ENCODE measurements at places on chromosomes 16 and 17.

- DNase-seq = no peak
Measured at GRCh38 chr17:51427323-51427811, 167.0 kb downstream of the UTP18 start.

DNA sequence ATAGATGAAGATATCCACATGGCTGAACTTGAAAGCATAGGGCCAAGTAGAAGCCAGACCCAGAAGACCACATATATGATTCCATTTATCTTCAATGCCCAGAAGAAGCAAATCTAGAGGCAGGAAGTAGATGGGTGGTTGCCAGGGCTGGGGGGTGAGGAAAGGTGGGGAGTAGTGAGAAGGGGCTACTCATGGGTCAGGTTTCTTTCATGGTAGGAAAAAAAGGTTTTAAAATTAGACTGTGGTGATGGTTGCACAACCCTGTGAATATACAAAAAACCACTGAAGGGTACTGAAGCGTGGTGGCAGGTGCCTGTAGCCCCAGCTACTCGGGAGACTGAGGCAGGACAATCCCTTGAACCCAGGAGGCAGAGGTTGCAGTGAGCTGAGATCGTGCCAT is 5.4 kb downstream of the CD2BP2 start:
- no peak for DNase-seq

- DNase-seq = peak; percentile 72
Measured at GRCh38 chr17:14205992-14206461, 30.6 kb downstream of the CDRT15 start.

DNA sequence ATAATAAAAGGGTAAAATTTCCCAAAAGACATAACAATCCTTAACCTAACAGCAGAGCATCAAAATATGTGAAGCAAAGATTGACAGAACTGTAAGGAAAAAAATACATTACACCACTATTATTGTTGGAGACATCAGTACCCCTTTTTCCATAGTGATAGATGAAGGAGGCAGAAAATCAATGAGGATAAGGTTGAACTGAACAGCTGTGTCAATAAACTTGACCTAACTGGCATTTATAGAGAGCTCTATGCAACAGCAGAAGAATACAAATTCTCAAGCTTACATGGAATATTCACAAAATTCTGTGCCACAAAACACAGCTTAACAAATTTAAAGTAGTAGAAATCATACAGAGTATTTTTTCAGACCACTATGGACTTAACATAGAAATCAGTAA is 195.0 kb upstream of the ELAC2 start:
- DNase-seq = no peak

- peak; percentile 1 for DNase-seq
Measured at GRCh38 chr16:53220585-53220984, 165.8 kb downstream of the CHD9 start.

GRCh38 chr16:80656711-80657150 is 115.9 kb downstream of the DYNLRB2 start:
- DNase-seq = peak; percentile 19

DNA sequence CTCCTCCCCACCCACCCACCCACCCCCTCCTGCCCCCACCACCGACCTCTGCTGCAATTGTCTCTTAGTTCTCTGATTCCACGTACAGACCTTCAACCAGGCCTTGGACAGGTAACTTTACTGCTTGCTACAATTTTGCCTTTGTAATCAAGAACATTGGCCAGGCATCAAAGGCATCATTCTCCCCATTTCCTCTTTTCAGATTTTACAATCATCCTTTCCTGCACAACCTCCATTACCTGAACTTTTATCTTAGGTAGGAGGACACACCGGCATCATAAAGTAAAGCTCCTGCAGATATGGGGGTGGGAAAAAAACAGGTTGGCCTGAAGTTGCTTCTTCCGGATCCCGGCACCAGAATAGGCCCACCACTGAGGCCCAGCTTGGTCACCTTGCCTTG is 25.7 kb upstream of the SUPT4H1 start:
- DNase-seq = no peak

DNA sequence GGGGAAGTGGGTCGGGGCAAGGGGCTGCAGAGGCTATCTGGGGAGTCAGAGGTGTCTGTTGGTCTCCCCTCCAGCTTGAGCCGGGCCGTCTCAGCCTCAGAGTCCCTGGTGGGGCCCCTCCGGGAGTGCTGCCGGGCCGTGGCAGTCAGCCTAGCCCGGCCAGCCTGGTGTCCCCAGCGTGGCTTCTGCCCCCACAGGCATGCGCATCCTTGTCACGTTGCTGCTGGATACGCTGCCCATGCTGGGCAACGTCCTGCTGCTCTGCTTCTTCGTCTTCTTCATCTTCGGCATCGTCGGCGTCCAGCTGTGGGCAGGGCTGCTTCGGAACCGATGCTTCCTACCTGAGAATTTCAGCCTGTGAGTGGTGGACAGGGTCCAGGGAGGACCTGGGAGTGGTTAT is 11.2 kb downstream of the CACNA1G start:
- DNase-seq = no peak

DNA sequence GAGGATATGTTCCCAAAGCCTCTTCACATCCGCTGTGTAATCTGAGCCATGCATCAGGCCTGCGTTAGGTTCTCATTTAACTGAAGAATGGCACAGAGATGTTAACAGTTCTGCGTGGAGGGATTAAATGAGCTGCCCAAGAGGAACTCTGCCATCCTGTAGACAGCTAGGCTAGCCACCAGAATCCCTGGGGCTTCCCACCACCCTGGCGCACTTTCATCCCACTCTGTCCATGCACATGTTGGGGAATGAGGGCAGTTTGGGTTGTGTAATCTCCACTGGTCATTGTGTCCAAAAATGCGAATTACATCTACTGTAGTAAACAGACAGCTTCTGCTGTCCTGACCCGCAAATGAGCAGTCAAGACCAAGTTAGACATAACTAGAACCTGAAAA is 1.0 kb upstream of the GLG1 start:
- DNase-seq = no peak

GRCh38 chr17:75001915-75002843 is 10.3 kb upstream of the MRPL58 start:
- no peak for DNase-seq

DNA sequence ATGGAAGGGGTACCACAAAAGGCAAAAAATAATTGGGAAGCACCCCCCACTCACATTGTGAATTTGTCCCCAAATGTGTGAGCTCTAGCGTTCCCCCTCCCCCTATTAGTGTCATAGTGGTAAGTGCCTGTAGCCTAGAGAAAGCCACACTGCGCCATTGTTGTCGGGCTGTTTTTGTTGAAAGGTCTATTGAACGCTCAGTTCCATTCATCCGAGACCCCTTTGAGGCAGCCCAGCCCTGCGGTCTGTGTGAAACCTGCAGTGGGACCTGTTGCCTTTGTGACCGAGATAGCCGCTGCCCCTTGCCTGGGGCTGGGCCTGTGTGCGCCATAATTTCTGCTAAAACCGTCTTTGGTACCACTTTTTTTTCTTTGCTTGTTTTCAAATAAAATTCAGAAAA is 3.0 kb downstream of the JPT2 start:
- DNase-seq = no peak

DNA sequence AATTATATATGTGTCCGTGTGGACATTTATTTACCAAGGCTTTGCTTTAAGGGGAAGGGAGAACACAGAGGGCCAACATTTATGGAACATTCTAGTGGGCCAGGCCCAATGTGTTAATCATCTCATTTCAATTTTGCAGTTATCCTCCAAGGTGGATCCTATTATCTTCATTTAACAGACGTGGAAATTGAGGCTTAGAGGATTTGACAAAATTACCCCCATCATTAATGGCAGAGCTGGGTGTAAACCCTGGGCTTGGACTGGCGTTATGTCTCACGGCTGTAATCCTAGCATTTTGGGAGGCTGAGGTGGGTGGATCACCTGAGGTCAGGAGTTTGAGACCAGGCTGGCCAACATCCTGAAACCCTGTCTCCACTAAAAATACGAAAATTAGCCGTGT is 26.4 kb downstream of the PITPNC1 start:
- no peak for DNase-seq

DNA sequence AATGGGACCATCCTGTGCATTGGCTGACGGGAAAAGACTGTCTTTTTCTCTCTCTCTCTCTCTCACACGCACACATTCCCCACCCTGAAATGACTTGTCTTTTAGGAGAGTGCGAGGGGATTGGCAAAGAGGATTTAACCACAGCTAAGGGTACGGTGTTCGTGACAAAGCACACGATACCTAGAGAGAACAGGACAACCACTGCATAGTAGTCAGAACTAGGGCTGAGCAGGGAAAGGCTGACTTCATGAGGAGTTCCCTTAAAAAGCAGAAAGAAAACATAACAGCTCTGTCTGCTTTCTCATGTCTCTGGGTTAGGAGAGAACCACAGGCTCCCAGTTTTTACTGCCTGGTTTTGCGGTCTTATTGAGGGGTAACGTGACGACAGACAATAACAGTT is 742.8 kb upstream of the SOX9 start:
- no peak for DNase-seq

DNA sequence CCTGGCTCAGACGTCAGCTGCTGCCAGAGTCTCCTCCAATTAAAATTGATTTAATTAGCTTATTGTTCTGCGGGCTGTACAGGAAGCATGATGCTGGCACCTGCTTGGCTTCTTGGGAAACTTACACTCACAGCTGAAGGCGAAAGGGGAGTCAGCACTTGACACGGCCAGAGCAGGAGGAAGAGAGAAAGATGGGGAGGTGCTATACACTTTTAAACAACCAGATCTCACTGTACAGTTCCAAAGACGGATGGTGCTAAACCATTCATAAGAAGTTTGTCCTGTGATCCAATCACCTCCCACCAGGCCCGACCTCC is 1.4 kb upstream of the PRDM7 start:
- DNase-seq = no peak

- DNase-seq = no peak
Measured at GRCh38 chr17:61395983-61396585, 3.6 kb upstream of the TBX2 start.

- peak; percentile 22 for DNase-seq
Measured at GRCh38 chr16:24253192-24253591, 2.9 kb upstream of the CACNG3 start.

- DNase-seq = no peak
Measured at GRCh38 chr16:67868290-67868689, 4.6 kb upstream of the EDC4 start.

GRCh38 chr17:65799454-65799853 is 238.0 kb upstream of the AXIN2 start:
- no peak for DNase-seq

GRCh38 chr17:67491009-67491680 is 114.1 kb downstream of the PITPNC1 start:
- no peak for DNase-seq

DNA sequence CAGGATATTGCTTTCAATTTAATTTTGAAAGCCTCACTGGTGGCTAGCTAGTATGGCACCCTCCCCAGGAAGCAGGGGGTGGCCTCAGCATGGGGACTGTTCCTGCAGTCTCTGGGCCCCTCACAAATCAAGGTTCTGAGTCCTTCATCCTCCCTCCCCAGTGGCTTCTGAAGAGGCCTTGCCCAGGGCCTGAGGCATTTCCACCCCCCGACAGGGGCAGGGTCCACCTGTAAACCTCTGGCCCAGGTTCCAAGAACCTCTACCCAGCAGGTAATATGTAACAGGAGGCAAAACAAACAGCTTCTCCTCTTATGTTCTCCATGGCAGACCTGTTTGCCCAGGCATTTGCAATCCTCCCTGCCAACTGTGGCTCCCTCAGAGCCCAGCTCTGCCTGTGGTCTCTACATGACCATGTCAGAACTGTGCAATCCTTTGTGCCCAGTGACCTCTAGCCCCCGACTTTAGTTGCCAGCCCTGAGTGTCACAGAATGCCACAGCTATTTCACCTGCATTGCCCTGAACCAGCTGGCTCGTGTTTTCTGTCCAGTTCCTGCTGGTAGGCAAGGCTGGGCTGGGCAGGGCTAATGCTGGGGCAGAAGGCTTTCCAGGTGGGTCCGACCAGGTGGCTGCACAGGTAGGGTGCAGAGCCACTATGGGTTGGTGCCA is 14.3 kb downstream of the ACSF2 start:
- DNase-seq = no peak

GRCh38 chr16:65117811-65118448 is 3.9 kb downstream of the CDH11 start:
- DNase-seq = no peak

- no peak for DNase-seq
Measured at GRCh38 chr16:62249069-62249468, 212.8 kb upstream of the CDH8 start.

GRCh38 chr17:74584292-74585060 is 7.6 kb downstream of the CD300LD start:
- DNase-seq = no peak

DNA sequence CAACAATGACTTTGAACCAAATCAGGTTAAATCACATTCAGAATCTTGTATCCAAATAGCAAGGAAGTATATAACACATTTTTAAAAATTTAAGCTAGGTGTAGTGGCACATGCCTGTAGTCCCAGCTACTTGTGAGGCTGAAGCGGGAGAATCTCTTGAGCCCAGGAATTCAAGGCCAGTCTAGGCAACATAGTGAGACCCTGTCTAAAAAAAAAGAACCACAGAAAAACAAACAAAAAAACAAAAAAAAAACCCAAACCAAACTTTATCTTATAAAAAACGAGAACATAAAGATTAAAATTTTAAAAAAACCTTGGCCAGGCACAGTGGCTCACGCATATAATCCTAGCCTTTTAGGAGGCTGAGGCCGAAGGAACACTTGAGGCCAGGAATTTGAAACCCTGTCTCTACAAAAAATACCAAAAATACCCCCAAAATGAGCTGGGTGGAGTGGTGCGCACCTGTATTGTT is 11.6 kb downstream of the SUPT4H1 start:
- DNase-seq = no peak

DNA sequence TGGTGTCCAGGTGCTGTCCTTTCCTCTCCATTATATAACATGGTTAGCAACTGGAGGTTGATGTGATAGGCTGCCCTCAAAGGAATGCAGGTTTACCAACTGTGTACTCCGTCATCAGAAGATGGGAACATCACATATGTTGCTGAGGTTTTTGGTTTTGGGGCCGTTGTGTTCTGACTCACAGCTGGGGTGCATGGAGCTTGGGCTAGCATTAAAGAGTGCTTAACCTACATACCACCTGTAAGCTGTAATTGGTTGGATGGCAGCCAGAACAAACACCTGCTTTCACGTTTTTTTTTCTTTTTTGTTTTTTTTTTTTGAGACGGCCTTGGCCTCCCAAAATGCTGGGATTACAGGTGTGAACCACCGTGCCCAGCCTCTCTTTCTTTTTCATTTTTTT is 20.9 kb downstream of the TMEM11 start:
- no peak for DNase-seq

DNA sequence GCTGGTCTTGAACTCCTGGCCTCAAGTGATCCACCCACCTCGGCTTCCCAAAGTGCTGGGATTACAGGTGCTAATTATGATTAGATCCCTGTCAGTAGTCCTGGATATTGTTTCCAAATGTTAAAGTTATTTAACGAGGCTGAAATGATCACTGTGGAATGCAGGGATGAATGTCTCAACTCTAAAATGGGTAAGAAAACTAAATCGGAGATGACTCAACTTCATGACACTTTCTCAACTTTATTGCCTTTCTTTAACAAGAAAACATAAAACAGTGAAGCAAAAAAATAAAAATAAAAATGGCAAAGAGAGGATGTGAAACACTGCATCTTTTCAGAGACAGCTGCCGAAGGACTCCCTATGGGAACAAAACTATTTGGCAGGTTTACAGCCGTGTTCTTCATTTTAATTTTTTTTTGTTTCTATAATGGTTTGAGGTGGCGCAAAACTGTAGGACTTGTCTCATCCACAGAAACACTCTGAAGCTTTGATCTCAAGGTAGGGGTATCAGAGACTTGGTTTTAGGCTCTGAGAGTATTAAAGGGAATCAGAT is 382.0 kb downstream of the GRIN2A start:
- DNase-seq = no peak
